ENCODE measurements at places on chromosomes 5 and 9. TPM values are rescaled to one million over a fixed set of nuclear protein-coding genes. Genes with fewer than 3 reads are reported as not detected.
A peak's percentile ranks its signal among the peaks of the same experiment; 100 is the strongest.

- no peak for ATAC-seq
Measured at GRCh38 chr5:172173564-172174153, 14.4 kb downstream of the STK10 start.

GRCh38 chr5:173247041-173247440 is 12.0 kb upstream of the NKX2-5 start:
- ATAC-seq: no peak

GRCh38 chr9:35778496-35778895 is 12.9 kb upstream of the NPR2 start:
- peak; percentile 71 for ATAC-seq

GRCh38 chr5:128143911-128144310 is 60.3 kb downstream of the SLC12A2 start:
- ATAC-seq: no peak

Gene PCDHB13
- total RNA-seq: 7.0 TPM

GRCh38 chr9:127767410-127767809 is 11.1 kb downstream of the SH2D3C start:
- no peak for ATAC-seq

DNA sequence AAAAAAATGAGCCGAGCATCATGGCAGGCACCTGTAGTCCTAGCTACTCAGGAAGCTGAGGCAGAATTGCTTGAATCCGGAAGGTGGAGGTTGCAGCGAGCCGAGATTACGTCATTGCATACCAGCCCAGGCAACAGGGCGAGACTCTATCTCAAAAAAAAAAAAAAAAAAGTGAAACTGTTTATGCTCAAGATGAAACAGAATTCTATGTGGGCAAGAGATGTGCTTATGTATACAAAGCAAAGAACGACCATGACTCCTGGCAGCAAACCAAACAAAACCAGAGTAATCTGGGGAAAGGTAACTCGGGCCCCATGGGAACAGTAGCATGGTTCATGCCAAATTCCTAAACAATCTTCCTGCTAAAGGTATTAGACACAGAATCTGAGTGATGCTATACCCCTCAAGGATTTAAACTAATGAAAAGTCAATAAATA is 32.6 kb upstream of the PLAC8L1 start:
- ATAC-seq: no peak

Gene MTRR
- 29.0 TPM for total RNA-seq

DNA sequence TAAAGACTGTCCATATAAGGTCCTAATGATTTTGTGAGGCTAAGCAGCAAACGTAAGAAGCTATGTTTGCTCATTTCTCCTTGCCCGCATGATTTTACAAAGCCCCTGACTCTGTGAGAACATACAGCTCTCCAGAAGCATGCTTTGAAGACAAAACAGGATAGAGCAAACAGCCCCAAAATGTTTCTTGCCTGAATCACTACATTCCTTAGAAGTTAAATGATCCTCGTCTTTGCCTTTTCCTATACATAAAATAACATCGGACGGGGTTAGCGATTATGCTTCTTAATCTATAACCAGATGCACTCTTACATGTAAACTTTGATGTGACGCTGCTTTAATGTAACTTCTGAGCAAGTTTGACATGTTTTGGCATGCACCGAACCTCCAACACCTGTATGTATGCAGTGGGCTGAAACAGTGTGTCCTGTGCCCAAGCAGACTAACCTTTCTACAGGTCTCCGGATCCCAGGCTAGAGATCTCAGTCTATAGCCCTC is 353.7 kb downstream of the CETN3 start:
- no peak for ATAC-seq

- peak; percentile 39 for ATAC-seq
Measured at GRCh38 chr5:88875341-88876234, 7.4 kb downstream of the MEF2C start.

DNA sequence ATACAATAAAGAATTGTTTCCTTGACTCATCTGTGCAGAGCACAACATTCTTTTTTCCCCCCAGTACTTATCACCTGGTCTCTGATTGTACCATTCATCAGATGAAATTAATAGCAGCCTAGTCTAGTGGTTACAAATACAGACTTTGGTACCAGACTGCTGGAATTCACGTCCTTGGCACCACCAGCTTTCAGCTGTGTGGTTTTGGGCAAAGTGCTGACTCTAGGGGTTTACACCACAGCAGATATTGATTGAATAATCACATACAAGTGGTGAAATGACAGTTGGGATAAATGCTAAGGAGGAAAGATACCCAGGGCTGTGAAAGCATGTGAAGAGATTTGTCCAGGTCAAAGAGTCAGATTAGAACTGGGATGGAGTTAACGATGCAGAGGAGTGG is 79.3 kb upstream of the ATP10B start:
- no peak for ATAC-seq

Gene ADAMTSL1
- total RNA-seq: 4.5 TPM

DNA sequence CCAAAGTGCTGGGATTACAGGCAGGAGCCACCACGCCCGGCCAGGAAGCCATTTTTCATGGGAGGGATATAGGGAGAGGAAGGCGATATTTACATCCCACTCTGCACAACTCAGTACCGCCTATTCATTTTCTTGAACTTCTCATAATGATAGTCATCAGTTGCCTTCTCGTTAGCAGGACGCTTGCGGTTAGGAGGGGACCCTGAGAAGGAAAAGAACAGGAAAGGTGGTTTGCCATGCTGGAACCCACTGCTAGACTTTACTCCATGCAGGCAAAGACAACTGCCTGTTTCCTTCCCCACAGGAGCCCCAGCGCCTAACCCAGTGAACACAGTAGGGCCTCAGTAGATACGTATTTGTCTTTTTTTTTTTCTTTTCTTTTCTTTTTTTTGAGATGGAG is 4.1 kb upstream of the TOR1A start:
- no peak for ATAC-seq

DNA sequence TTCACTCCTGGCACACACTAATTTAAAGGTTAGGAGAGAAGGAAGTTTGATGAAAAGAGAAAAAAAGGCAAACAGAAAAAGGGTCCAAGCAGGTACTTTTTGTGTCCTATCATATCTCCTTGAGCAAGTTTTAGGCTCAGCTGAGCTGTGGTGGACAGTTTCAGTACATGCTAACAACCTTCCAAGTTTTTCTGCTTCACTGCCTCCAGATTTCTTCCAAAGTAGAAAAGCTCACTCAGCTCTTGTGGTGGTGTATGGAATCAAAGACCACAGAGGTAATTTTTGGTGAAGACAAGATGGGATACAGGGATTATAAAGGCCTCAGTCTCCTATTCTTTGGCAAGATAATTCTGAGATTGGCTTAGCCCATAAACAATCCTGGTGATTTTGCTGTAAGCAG is 921.8 kb downstream of the NR2F1-AS1 start:
- ATAC-seq: no peak

- no peak for ATAC-seq
Measured at GRCh38 chr9:135785013-135785575, 83.1 kb downstream of the KCNT1 start.

DNA sequence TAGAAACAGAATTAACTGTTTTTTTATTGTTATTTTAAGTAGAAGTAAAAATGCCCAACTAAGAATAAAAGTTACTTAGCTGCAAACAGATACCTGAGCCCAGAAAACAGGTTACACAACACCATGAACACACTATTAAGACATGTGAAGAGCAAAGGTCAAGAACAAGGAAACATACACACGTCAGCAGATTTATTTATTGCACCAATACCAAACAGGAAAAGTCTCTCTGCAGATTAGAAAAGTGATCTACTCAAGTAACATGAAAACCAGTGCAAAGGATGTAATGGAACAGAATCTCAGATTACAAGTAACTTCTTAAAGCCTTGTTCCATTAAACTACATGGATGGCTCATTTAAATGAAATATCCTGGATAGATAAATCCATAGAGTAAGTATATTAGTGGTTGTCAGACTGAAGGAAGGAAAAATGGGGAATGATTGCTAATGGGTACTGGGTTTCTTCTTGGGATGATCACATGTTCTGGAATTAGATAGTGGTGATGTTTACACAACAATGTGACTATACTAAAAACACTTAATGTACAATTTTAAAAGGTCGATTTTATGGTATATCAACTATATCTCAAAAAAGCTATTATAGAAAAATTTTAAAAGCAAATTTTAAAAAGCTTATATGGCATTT is 6.1 kb downstream of the SAR1B start:
- no peak for ATAC-seq

Gene SLC6A19
- total RNA-seq: not detected

DNA sequence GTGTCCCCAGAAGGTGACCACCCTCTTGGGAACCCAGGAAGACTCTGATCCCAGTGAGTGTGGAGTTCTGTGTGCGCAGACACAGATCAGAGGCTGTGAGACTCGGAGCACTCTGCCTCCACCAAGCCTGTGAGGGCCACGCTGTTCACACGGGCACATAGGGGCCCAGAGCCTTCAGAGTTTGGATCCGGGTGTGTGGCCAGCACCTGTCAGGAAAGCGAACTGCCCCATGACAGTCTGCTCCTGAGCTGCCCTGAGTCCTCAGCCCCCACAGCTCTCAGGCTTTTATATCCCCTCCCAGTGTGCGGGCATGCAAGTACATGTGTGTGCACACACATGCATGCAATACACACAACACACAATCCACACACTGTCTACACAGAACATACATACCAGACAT is 161.8 kb upstream of the IRX2 start:
- ATAC-seq: no peak

DNA sequence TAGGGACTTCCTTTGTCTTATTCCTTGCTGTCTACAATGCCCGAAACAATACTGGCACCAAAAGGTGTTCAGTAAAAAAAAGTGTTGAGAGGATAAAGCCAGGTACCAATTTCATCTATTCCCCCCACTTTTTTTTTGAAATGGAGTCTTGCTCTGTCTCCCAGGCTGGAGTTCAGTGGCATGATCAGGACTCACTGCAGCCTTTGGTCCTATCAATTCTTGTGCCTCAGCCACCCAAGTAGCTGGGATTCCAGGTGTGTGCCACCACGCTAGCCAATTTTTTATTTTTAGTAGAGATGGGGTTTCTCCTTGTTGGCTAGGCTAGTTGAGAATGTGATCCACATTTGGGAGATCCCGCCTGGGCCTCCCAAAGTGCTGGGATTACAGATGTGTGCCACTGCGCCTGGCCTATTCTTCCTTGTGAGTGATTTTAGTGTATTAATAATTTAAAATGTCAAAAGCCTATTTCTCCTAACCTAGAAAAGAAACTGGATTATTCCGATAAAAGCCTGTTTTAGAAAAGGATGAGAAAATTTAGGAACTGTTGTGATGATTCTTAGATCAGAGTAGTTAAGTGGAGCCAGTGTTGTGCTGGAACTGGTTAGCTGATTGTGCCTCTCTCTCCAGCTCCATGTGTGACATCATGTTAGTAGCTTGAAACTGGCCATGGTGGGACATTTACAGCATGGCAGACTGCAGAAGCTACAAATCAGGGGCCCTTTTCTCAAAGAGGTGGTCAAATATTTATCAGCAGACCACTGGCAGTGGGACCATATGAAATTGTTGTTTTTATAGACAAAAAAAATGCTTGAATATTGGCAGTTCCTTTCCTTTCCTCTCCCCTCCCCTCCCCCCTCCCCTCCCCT is 14.3 kb downstream of the CDC42SE2 start:
- no peak for ATAC-seq

- no peak for ATAC-seq
Measured at GRCh38 chr9:133762488-133763271, 24.5 kb upstream of the SARDH start.

DNA sequence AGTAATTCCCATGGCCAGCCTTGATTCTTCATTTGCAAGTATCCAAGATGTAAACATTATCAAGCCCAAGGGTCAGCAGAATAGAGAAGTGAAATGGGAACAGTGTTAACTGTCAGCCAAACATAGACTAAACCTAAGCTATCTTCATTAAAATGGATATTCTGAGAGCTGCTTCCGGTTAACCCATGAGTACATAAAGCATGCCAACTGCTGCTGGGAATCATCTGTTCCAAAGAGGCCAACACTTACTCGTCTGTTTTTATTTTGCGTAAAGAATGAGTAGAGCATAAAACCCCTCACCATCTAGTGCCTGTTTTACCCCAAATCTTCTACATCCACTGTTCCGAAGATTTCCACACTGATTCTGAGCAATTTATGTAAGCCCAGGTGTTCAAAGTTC is 257.6 kb downstream of the GLIS3 start:
- ATAC-seq: no peak

Gene PCDHGB4
- total RNA-seq: 0.82 TPM

- ATAC-seq: no peak
Measured at GRCh38 chr9:5186416-5187169, 1.2 kb upstream of the INSL6 start.

Gene RALGPS1
- total RNA-seq: 3.5 TPM

- no peak for ATAC-seq
Measured at GRCh38 chr5:93899026-93899600, 157.7 kb upstream of the POU5F2 start.

Gene SLCO6A1
- total RNA-seq: 0.88 TPM

DNA sequence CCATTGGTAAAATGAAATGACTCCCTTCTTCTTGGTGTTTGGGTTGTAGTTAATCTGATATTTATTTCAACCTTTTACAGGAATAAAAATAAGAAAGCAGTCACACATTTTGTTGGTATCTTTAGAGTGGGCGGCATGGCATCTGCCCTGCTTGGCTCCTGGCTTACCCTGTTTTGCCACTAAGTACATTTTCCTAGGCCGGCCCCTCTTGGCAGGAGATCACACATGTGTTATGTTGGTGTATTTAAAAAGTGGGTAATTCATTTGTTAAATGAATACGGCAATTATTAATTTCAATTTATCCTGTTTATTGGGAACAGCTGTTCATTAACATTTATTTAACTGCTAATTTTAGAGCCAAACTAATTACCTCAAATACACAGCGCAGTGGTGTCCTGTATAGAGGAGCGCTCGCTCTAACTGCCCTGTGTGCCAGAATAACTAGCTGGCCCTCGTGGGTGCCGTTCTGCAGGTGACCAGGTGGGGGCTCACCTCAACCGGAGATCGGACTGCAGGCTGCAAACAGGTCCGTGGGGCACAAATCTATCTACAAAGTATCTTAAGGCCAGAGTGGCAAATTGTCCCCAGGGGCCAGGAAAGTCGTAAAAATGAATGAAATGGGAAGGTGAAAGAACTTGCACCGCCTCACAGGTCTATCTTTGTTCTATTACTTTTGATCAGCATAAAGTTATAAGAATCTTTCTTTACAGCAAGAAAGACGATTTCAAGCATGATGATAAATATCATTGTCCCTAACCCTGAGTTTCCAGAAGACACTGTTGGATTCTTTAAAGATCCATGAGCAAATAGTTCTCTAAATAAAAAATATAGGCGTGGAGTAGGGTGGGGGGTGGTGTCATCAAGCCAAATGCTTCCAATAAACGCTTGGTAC is 26.2 kb upstream of the GPR151 start:
- peak; percentile 92 for ATAC-seq

Data from motor neuron (in vitro differentiated cells).